ENCODE measurements at places on chromosomes 5 and 9.

DNA sequence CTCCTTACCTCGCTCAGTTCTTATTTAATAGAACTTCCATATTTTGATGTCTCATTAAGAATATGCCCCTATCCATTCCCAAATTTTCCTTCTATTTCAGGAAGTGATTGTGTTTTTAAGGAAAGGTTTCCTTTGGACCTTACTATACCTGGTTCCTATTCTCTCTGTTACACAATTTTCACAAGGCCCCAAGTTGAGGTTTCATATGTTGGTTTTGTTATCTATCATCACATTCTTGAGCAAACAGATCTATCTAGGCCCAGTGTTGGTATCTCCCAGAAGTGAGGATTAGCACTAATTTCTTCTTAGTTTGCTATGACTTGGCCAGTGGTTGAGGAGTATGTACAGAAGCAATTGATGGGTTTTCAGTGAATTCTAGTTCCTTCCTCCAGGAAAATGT lies 41.5 kb downstream of the ALG2 start:
- no peak for DNase-seq

DNA sequence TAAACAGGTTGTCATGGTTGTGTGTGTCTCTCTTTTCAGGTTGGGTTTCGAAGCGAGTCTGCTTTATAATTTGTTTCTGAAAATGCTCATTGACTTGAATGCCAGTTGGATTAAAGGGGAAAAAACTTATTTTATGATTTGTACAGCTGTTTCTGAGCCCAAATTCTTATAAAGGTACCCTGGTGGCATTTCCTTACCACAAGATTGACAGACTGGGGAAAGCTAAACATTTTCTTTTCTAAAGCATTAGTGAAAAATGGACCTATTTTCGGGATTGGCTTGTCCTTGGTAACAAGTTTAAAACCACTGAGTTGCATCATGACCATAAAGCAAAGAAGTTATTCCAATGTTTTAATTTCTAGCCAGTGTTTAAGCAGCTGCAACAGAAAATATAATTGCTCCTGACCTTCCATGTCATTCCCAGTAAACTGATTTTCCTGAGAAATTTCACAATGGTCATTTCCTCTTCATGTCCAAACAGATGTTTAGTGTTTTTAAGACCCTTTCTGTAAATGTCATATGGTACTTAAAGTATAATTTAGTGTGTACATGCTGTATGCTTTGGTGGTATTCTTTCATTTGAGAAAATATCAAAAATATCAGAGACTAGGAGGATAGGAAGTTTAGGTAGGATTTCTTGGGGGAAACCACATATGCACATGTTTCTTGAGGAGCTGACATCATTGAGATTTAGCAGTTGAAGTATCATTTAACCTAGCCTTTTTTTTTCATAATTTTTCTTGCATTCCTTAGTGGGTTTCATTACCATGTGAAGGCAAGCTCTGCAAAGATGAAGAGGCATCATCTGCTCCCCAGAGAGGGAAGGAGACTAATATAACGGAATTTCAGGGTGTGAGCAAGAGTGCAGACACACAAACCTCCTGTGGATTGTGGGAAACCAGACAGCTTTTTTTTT lies 667.1 kb upstream of the RGMB start:
- DNase-seq = no peak

DNA sequence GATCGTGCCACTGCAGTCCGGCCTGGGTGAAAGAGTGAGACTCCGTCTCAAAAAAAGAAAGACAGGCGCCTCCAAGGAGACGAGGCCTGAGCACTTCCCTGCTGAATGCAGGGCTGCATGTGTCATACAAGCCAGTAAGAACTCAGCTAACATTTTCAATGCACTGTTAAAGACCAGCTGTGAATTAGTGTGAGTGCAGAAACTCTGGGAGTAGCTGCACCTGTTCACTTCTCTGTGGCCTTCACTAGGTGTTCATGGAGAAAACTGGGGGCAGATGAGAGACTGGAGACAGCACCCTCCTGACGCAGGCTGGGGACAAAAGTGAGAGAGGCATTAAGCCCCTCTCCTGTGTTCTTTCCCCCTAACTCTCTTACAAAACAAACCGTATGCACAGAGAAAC lies 41.8 kb downstream of the FBXO10 start:
- no peak for DNase-seq

DNA sequence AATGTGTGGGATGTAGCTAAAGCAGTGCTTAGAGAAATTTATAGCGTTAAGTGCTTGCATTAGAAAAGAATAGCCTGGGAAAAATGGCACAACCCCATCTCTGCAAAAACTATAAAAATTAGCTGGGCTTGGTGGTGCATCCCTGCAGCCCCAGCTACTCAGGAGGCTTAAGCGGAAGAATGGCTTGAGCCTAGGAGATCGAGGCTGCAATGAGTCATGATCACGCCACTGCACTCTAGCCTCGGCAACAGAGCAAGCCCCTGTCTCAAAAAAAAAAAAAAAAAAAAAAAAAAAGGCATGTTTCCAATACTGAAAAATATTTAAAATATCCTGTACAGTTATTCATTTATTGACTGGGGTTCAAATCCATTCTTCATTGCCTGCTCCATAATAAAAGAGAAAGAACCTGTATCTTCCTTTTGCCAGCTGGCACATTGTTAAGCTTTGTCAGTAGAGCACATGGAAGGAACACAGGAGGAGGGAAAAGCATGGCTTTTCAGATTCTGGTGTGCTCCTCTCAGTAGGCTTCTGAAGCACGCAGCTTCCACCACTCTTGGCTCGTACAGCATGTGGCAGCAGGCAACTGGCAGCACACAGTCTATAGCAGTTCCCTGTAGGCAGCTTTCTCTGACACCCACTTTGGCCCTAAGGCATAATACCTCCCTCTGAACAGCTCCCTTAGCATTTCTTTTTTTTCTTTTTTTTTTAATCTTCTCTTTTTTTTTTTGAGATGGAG lies 73.5 kb downstream of the TRIM36 start:
- no peak for DNase-seq

GRCh38 chr9:34956648-34957047 lies 1.4 kb upstream of the PHF24 start:
- no peak for DNase-seq

DNA sequence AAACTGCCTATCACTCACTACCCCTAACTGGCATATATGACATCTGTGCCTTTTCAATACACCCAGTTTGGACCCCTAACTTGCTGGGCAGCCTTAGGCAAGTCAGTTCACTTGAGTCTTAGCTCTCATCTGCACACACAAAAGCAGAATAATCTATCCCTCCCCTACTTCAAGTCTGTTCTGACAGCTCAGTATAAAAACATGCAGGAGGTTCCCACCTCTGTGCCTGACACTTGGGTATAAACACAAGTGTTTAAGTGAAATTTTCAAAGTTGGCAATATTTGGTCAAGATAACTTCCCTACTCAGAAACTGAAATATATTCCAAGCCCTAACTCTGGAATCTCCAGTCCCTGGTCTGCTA lies 12.6 kb downstream of the HNRNPH1 start:
- no peak for DNase-seq

DNA sequence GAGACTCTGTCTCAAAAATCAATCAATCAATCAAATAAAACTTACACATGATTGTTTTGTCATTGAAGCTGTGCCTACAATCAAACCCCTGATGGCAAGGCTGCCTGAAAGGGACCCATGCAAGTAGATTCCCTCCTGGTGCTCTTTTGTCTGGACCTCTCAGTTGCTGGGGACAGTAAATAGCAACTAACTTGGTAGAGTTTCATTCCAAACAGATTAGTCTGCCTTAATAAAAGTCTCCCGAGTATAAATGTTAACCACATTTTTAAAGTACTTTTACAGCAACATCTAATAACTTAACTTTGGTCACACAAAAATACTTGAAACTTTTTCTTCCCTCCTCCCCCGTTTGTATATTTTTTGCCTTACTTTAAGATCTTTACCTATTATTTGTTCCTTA lies 105.5 kb downstream of the FEM1C start:
- peak; percentile 82 for DNase-seq

DNA sequence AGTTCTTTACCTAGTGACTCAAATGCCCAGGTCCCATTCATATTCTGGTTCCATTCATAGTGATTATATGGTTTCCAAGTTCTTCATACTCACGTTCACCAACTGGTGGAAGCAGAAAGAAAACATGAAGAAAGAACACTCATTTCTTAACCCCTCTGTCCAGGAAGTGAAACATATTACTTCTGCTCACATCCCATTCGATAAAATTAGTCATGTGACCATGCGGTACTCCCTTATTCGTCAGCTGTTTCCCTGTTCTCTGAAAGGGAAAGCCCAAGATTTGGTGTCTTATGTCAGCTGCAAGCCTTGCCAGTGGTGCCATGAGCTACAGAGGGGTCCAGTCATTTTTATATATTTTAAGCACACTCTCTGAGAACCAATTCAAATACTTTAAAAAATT lies 387.0 kb upstream of the DMAC1 start:
- no peak for DNase-seq

DNA sequence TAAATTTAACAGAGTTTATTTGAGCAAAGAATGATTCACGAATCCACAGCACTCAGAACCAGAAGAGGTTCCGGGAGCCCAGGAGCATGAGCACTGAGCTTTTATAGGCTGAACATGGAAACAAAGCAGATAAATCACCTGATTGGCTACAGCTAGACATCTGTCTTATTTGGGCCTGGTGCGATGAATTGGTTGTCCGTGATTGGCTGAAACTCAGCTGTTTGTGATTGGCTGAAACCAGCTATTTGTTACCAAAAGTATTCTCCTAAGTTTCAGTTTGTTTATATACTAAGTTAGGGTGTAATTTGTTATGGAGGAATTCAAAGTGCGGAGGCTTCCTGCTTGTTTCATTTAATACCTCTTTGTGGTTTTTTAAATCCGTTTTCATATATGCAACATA lies 15.8 kb upstream of the LCP2 start:
- no peak for DNase-seq

DNA sequence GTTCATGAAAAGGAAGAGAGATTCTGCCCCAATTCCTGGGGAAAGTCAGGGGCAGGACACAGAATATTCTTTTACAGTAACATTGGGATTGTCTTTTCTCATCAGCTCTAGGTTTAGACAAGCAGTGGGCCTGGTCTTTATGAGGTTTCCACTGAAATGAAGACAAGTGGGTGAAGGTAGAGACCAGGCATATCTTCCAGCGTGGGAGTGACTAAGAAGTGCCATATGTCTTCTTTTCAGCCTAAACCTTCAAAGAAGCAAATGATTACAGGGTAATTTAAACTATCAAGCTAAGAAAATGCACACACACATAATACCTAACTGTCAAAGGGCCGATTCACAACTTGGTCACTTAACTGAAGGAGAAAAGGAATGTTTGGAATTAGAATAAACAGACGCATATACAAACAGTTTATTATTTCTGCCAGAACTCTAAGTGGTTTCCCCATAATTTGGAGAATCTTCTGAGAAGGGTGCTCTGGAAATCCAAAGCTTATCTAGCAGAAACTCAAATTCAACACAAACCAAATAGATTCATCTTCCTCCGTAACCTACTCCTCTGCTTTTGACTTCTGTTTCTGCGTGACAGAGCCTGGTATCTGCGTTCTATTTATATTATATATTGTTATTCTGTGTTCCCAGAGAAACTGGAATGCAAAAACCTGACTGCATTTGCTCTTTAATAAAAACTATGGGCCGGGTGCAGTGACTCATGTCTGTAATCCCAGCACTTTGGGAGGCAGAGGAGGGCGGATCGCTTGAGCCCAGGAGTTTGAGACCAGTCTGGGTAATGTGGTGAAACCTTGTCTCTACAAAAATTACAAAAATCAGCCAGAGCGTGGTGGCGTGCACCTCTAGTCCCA lies 22.0 kb upstream of the TEK start:
- peak; percentile 87 for DNase-seq

DNA sequence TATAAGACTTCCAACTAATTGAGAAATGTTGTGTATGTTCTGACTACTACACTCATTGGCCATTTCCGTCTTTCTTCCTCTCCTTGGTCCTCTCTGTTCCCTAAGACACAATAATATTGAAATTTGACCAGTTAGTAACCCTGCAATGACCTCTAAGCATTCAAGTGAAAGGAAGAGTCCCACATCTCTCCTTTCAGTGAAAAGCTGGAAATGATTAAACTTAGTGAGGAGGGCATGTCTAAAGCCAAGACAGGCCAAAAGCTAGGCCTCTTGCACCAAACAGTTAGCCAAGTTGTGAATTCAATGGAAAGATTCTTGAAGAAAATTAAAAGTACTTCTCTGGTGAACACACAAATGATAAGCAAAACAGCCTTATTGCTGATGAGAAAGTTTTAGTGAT lies 122.5 kb downstream of the PRR16 start:
- no peak for DNase-seq

DNA sequence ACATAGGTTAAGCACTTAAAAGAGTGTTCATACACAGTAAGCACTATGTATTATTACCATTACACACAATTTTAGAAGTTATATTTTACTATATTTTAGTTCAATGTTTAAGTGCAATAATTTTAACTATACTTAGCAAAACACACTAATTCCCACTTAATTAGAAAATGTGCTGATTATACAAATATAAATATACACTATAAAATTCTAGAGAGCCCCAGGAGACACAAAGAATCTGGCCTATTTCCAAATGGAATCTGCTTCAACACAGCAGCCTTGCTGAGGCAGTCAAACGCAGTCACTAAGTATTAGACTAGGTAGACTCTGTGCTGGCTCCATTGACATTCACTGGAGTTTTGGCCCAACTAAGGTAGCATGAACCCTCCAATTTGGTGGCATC lies 160.9 kb downstream of the CETN3 start:
- no peak for DNase-seq

DNA sequence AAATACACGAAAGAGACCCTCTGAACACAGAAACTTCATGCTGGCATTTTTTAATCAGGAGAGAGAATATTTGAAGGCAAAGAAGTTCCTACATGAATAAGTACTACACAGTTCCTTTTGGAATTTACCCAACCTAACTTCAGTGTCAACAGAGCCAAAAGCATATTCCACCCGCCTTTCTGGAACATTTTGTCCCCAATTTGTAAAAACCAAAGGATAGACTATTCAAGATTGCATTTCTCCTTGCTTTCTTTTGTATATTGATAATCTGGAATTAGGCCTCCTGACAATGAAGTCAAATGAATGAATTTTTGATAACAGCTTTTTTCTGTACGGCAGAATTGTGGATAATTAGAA lies 39.4 kb upstream of the TRAF1 start:
- no peak for DNase-seq

- no peak for DNase-seq
These were observed 3.0 kb upstream of the TMEM210 start for GRCh38 chr9:137174722-137175293.

DNA sequence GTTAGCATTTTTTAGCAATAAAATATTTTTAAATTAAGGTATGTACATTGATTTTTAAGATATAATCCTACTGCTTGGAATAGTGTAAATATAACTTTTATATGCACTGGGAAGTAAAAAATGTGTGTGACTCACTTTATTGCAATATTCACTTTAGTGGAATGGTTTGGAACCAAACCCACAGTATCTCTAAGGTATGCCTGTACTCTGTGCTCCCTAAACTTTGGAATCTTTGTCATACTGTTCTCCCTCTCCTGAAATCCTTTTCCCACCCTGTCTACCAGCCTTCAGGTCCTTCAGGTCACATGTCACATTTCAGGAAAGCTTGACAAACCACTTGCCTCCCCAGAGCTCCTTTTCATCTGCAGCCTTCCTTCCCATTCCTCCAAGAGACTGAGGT lies 308.7 kb downstream of the SPOCK1 start:
- DNase-seq = peak; percentile 61

- DNase-seq = no peak
These were observed 183.7 kb downstream of the RGS3 start for GRCh38 chr9:113646946-113647914.

GRCh38 chr5:154189819-154190594 lies 526 bp upstream of the GALNT10 start:
- DNase-seq = peak; percentile 73
